GM23248 (cell line): ENCODE measurements at places on chromosomes 4 and X. TPM values are rescaled to one million over a fixed set of nuclear protein-coding genes. Genes with fewer than 3 reads are reported as not detected.

KCTD8 gene
- total RNA-seq, result not detected in 2 replicates

GRCh38 chr4:184660978-184661377 is 11.4 kb downstream of the PRIMPOL start:
- no peak overlapping the region for H3K4me3 ChIP-seq
- DNase-seq, result no peak
- H3K36me3 ChIP-seq, result peaks cover 24% of the 10 kb centered on the region; the same call in 1 of the 2 replicates
- H3K4me1 ChIP-seq, result no peaks in the 10 kb centered on the region
- no peaks in the 10 kb centered on the region for H3K27me3 ChIP-seq

GRCh38 chr4:8599657-8600056 is 7.1 kb downstream of the CPZ start:
- no peaks in the 10 kb centered on the region for H3K27me3 ChIP-seq
- no peak overlapping the region for H3K4me3 ChIP-seq
- no peak overlapping the region for H3K27ac ChIP-seq
- no peaks in the 10 kb centered on the region for H3K4me1 ChIP-seq
- peak; percentile 95 for DNase-seq

FAM13A gene
- 6.6 and 7.8 TPM in 2 replicates for total RNA-seq

PYURF gene
- total RNA-seq, result 93.8 and 118 TPM in 2 replicates

GRCh38 chr4:95220205-95221175 is 328.3 kb downstream of the UNC5C start:
- H3K36me3 ChIP-seq, result no peaks in the 10 kb centered on the region
- H3K27ac ChIP-seq, result no peak overlapping the region
- H3K27me3 ChIP-seq, result no peaks in the 10 kb centered on the region
- peaks cover 16% of the 10 kb centered on the region for H3K4me1 ChIP-seq

DNA sequence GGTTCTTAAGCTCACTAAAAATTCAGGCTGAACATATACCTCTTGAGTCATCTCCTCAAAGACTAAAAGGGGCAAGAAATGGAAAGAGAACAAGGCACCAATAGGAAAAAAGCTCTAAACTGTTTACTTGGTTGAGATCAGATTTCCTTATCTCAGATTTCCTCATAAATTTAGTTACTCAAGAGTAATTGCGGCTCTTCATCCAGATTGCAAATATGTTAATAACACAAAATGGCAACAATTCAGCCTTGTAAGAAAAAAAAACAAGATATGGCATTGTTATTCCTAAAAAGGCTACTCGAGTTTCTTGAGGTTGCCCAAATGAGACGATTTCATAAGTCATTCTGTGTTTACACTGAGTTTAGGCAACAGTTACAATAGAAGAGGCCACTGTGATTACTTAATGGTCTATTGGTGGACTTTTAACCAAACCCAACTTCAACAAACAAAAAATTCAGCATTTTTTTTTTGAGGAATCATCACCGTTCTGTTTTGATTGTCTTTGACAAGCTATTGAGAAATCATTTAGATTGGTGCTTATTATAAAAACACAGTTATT is 97.9 kb upstream of the PDHA1 start:
- H3K36me3 ChIP-seq, result no peaks in the 10 kb centered on the region
- DNase-seq, result no peak
- no peaks in the 10 kb centered on the region for H3K27me3 ChIP-seq
- H3K4me3 ChIP-seq, result no peak overlapping the region
- no peaks in the 10 kb centered on the region for H3K4me1 ChIP-seq
- no peak overlapping the region for H3K27ac ChIP-seq

- H3K36me3 ChIP-seq, result peaks cover 13% of the 10 kb centered on the region
- no peaks in the 10 kb centered on the region for H3K27me3 ChIP-seq
- H3K4me1 ChIP-seq, result peaks cover 9% of the 10 kb centered on the region
- H3K4me3 ChIP-seq, result no peak overlapping the region
These were observed 41.6 kb upstream of the UGDH start for GRCh38 chr4:39568805-39569204.

TMEM255A gene
- total RNA-seq, result not detected in 2 replicates

GLUD2 gene
- 0.97 and 1.6 TPM in 2 replicates for total RNA-seq

RAB41 gene
- total RNA-seq, result not detected in 2 replicates

DNA sequence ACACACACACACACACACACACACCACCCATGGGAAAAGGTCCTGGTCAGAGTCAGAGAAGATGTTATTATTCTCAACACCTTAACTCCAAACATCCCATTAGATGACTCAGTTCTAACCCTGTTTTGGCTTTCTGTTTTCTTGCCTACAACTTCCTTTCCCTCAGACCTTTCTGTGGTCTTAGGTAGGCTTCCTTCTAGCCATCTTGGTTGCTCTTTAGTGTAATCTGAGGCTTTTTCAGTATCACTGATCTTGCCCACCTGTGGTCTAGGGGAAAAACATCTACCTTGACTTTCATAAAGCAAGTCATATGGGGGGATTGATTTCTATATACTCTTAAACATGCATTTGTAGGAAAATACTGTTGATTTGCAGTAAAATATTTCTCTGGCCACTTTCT is 56.9 kb downstream of the ATG4A start:
- no peaks in the 10 kb centered on the region for H3K27me3 ChIP-seq
- H3K4me1 ChIP-seq, result no peaks in the 10 kb centered on the region
- no peak for DNase-seq
- no peaks in the 10 kb centered on the region for H3K36me3 ChIP-seq
- H3K27ac ChIP-seq, result no peak overlapping the region

DNA sequence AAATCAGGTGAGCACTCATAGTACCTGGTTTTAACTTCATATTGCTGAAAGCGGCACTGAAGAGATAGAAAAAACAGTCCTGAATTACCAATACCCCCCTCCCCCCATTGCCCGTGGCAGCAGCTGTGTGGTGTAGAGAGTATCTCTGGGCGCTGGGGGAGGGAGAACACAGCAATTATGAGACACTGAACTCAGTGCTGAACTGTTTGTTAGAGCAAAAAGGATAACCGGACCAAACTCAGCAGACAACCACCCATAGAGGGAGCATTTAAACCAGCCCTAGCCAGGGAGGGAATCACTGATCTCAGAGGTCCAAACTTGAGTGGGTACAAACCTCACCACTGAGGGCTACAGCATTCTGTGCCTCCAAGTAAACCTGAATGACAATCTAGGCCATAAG is 457.4 kb upstream of the TEX13C start:
- H3K4me1 ChIP-seq, result no peaks in the 10 kb centered on the region
- no peaks in the 10 kb centered on the region for H3K27me3 ChIP-seq
- DNase-seq, result no peak
- no peak overlapping the region for H3K4me3 ChIP-seq
- no peaks in the 10 kb centered on the region for H3K36me3 ChIP-seq
- H3K27ac ChIP-seq, result no peak overlapping the region
